ENCODE measurements at places on chromosomes 7 and 10.

DNA sequence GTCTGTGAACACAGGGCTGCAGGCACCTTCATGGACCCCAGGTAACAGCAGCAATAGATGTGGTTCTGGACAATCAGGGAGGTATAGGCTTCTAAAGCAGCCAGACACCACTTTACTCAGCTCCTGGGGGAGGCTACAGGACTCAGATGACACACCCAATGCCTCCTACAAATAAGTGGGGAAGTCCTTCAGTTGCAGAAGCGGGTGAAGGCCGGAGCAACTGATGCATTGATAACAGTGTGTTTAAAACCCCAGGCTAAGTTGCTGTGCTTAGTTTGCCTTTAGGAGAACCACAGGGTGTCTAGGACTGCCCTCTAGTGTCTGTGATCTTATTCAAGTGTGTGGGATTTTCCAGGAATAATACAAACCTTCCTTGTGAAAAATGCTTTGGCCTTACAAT, 5.9 kb upstream of the ITGA8 start:
- H3K4me1 ChIP-seq: no peaks in the 10 kb centered on the region
- no peak overlapping the region for H3K4me3 ChIP-seq

DNA sequence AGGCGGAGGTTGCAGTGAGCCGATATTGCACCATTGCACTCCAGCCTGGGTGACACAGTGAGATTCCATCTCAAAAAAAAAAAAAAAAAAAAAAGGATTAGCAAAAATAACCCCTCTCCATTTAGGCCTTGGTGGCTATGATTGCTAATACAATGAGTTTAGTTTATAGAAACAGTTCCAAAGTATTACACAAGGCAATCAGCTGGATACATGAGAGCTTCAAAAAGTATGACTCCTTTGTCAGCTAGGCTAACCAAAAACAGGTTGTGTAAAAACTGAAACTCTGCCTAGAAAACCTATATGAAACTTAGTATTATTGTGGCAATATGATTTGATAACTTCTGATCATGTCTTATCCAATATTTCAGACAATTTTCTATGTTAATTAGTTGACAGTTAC, 57.2 kb downstream of the SUGCT start:
- no peaks in the 10 kb centered on the region for H3K4me1 ChIP-seq
- H3K27me3 ChIP-seq: no peaks in the 10 kb centered on the region
- H3K4me3 ChIP-seq: no peak overlapping the region
- no peak for DNase-seq
- no peak overlapping the region for H3K27ac ChIP-seq

- H3K27ac ChIP-seq: no peak overlapping the region
- no peak for DNase-seq
- H3K4me1 ChIP-seq: no peaks in the 10 kb centered on the region
- H3K4me3 ChIP-seq: no peak overlapping the region
- H3K27me3 ChIP-seq: no peaks in the 10 kb centered on the region
Observed at GRCh38 chr10:8221451-8221850, 167.0 kb downstream of the GATA3 start.

GRCh38 chr10:18486438-18486837, 164.9 kb downstream of the NSUN6 start:
- no peaks in the 10 kb centered on the region for H3K4me1 ChIP-seq
- H3K36me3 ChIP-seq: no peaks in the 10 kb centered on the region
- no peak for DNase-seq
- no peak overlapping the region for H3K4me3 ChIP-seq
- H3K27me3 ChIP-seq: no peaks in the 10 kb centered on the region

DNA sequence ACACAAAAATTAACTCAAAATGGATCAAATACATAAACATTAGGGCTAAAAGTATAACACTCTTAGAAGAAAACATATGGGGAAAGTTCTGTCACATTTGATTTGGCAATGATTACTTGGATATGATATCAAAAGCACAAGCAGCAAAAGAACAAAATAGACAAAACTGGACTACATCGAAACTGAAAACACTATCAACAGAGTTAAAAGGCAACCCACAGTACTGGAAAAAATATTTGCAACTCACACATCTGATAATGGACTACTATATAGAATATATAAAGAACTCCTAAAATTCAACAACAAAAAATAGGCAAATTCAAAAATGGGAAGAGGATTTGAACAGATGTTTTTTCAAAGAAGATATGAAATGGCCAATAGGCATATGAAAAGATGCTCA, 51.0 kb downstream of the COA1 start:
- H3K27me3 ChIP-seq: no peaks in the 10 kb centered on the region
- H3K4me3 ChIP-seq: no peak overlapping the region
